ENCODE measurements at places on chromosomes 4 and X. TPM values are rescaled to one million over a fixed set of nuclear protein-coding genes. Genes with fewer than 3 reads are reported as not detected.
A peak's percentile ranks its signal among the peaks of the same experiment; 100 is the strongest.

The DCHS2 gene
- total RNA-seq: not detected

The OPRPN gene
- not detected for total RNA-seq

The ERCC6L gene
- 1.9 TPM for total RNA-seq

The NDNF gene
- 1.9 TPM for total RNA-seq

The GLRB gene
- 11.3 TPM for total RNA-seq

GRCh38 chr4:73828956-73829355 lies 7.5 kb upstream of the CXCL6 start:
- no peaks in the 10 kb centered on the region for H3K27me3 ChIP-seq
- DNase-seq: peak; percentile 74
- H3K4me1 ChIP-seq: peaks cover 35% of the 10 kb centered on the region
- H3K4me3 ChIP-seq: no peak overlapping the region
- no peaks in the 10 kb centered on the region for H3K36me3 ChIP-seq

DNA sequence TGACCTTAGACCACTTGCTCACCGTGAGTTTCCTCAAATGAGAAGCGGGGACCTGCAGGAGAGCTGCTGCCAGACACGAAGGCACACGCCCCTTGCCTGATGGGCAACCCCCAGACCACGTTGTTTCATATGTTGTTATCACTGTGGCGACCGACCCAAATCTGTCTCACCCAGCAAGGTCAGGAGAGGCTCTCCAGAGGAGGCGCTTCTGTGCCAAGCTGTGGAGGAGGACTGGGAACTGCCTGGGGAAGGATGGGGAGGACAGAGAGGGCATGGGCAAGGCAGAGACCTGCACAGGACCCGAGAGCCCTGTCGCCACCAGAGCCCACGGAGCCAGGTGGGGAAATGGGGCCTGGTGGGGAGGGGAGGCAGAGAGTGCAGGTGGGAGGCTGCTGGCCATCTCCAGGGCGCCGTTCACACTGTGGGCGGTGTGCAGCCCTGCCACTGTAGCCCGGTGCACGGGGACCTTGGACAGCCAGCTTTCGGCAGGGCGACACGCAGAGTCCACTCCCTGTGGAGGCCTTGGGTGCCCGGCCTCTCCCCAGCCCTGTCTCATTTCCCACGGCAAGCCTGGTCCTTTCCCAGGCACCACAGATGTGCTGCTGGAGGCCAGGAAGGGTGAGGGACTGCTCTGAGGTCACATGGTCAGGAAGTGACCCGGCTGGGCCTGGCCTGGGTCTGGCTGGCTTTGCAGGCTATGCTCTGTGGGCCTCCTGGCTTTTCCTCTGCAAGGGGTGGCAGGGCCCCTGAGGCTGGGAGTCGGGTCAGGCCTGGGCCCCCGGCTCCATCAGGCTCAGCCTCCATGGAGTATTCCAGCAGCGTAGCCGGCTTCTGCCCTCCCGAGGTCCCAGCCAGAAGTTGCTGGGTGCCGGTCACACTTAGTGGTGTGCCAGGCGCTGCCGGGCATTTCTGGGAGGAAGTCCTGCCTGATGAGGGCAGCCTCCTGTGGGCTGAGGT lies 3.2 kb downstream of the HTRA3 start:
- H3K4me1 ChIP-seq: peaks cover 29% of the 10 kb centered on the region
- no peak for DNase-seq
- H3K4me3 ChIP-seq: no peak overlapping the region
- no peaks in the 10 kb centered on the region for H3K36me3 ChIP-seq
- peaks cover 8% of the 10 kb centered on the region for H3K27me3 ChIP-seq
- no peak overlapping the region for H3K27ac ChIP-seq

DNA sequence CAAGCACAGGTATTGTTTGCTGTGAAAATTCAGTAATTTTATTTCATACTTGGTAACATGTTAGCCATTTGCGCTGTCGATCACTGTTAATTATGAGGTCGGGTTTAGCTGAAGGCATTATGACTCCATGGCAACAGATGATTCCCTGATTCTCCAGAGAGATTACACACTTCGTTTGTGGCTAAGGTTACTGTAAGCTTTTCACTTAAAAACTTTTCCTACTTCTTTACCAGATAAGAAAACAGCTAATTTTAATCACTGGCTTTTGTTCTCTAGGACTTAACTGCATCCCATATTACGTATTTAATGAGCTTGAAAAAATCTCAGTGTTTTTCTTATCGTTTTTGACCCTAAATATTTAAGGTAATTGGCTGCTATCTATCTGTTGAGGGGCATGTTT lies 2.1 kb downstream of the GSTCD start:
- H3K4me1 ChIP-seq: peaks cover 29% of the 10 kb centered on the region
- no peak overlapping the region for H3K27ac ChIP-seq
- peak; percentile 27 for DNase-seq
- no peaks in the 10 kb centered on the region for H3K36me3 ChIP-seq

GRCh38 chr4:742742-743311 lies 37.2 kb downstream of the PCGF3 start:
- no peaks in the 10 kb centered on the region for H3K4me1 ChIP-seq
- H3K36me3 ChIP-seq: peaks cover under 1% of the 10 kb centered on the region
- H3K27me3 ChIP-seq: no peaks in the 10 kb centered on the region
- DNase-seq: peak; percentile 78

GRCh38 chr4:106039796-106040195 lies 144.5 kb downstream of the NPNT start:
- no peak overlapping the region for H3K4me3 ChIP-seq
- no peaks in the 10 kb centered on the region for H3K27me3 ChIP-seq
- H3K36me3 ChIP-seq: no peaks in the 10 kb centered on the region
- DNase-seq: no peak
- no peak overlapping the region for H3K27ac ChIP-seq

GRCh38 chr4:76758290-76758882 lies 139.6 kb downstream of the SOWAHB start:
- H3K27me3 ChIP-seq: no peaks in the 10 kb centered on the region
- peaks cover 38% of the 10 kb centered on the region for H3K36me3 ChIP-seq

DNA sequence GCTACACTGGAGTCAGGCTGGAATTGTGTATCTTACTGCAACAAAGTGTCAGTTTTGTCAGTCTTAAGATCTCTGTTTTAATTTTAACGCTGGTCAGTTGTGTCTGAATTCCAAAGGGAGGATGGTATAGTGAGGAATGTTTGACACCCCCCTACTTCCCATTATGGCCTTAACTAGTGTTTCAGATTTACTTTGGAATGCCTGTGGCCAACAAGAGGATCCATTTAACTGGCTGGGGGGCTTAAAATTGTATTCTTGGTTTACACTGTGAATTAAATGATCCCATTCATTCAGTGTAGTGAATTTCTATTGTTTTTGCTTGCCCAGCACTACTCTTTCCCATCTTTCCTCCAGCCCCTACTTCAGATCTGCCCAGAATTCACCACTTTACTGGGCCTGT lies 75.8 kb upstream of the IQCM start:
- H3K27ac ChIP-seq: no peak overlapping the region
- no peak for DNase-seq
- no peaks in the 10 kb centered on the region for H3K27me3 ChIP-seq
- H3K4me3 ChIP-seq: no peak overlapping the region
- H3K4me1 ChIP-seq: peaks cover 20% of the 10 kb centered on the region

- no peaks in the 10 kb centered on the region for H3K4me1 ChIP-seq
- no peak for DNase-seq
- no peak overlapping the region for H3K4me3 ChIP-seq
- H3K27me3 ChIP-seq: no peaks in the 10 kb centered on the region
Measured at GRCh38 chr4:72205298-72205697, 173.5 kb downstream of the NPFFR2 start.

- H3K4me3 ChIP-seq: no peak overlapping the region
- H3K4me1 ChIP-seq: no peaks in the 10 kb centered on the region
- H3K27ac ChIP-seq: no peak overlapping the region
- DNase-seq: no peak
- H3K27me3 ChIP-seq: no peaks in the 10 kb centered on the region
Measured at GRCh38 chr4:174273930-174274329, 9.5 kb downstream of the FBXO8 start.

- peak; percentile 90 for DNase-seq
- peak overlapping the region; percentile 43 for H3K4me3 ChIP-seq
- H3K27me3 ChIP-seq: no peaks in the 10 kb centered on the region
- H3K4me1 ChIP-seq: peaks cover 28% of the 10 kb centered on the region
Measured at GRCh38 chr4:16627999-16628398, 270.4 kb downstream of the LDB2 start.

DNA sequence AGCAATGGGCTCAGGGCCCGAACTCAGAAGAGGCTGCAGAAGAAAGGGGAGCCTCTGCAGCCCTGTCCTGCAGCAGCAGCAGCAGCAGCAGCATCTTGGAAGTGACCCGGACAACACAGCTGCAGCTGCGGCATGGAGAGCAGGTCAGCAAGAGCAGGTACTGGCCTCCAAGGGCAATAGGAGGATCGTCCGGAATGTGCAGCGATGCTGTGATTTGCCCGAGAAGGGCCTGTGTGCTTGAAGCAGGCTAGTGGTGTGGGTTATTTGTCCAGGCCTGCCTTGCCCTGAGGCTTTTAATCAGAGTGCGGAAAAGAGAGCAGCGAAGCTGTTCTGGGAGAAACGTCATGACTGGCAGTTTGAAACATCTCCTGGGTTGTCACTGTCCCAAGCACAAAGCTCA lies 126.0 kb downstream of the F11 start:
- H3K27me3 ChIP-seq: no peaks in the 10 kb centered on the region
- H3K27ac ChIP-seq: no peak overlapping the region
- no peaks in the 10 kb centered on the region for H3K36me3 ChIP-seq
- no peak for DNase-seq
- H3K4me1 ChIP-seq: no peaks in the 10 kb centered on the region

DNA sequence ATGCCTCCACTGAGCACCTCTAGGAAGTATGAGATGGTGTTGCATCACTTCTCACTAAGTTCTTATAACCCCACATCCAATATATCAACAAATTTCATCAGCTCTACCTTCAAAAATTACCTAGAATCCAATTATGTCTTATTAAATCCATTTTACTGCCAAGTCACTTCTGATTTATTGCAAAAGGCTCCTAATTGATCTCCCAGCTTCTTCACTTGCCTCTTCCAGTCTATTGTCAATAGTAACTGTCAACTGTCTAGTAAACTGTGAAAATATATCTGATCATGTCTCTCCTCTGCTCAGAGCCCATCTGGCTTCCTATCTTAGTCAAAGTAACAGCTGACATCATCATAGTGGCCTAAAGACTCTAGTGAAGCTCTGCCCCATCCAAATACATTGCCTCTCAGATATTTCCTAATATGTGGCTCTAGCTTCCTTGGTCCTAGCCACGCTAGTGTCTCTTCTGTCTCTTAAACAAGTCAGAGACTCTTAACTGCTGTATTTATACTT lies 414.5 kb upstream of the ATOH1 start:
- no peaks in the 10 kb centered on the region for H3K27me3 ChIP-seq
- DNase-seq: no peak
- no peaks in the 10 kb centered on the region for H3K4me1 ChIP-seq
- H3K4me3 ChIP-seq: no peak overlapping the region
- no peaks in the 10 kb centered on the region for H3K36me3 ChIP-seq

DNA sequence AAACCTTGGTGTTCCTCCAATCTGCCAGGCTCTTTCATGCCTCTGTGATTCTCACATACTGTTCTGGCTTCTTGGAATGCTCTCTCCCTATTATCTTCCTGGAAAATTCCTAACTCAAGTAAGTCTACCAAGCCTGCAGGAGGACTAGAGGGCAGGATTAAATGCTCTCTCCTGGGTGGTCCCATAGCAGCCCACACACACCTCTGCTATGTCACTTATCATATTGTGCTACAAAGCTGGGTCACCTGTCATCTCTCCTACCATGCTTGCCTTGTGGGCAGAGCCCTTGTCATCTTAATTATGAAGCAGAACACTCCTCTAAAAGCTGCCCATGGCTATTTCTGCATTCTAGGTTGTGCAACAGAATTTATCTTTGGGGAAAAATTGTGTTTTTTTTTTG lies 344.5 kb upstream of the NOCT start:
- DNase-seq: no peak
- no peaks in the 10 kb centered on the region for H3K36me3 ChIP-seq
- H3K4me3 ChIP-seq: no peak overlapping the region
